HuH-7 (cell line): ENCODE measurements at places on chromosomes 5 and 9.

DNA sequence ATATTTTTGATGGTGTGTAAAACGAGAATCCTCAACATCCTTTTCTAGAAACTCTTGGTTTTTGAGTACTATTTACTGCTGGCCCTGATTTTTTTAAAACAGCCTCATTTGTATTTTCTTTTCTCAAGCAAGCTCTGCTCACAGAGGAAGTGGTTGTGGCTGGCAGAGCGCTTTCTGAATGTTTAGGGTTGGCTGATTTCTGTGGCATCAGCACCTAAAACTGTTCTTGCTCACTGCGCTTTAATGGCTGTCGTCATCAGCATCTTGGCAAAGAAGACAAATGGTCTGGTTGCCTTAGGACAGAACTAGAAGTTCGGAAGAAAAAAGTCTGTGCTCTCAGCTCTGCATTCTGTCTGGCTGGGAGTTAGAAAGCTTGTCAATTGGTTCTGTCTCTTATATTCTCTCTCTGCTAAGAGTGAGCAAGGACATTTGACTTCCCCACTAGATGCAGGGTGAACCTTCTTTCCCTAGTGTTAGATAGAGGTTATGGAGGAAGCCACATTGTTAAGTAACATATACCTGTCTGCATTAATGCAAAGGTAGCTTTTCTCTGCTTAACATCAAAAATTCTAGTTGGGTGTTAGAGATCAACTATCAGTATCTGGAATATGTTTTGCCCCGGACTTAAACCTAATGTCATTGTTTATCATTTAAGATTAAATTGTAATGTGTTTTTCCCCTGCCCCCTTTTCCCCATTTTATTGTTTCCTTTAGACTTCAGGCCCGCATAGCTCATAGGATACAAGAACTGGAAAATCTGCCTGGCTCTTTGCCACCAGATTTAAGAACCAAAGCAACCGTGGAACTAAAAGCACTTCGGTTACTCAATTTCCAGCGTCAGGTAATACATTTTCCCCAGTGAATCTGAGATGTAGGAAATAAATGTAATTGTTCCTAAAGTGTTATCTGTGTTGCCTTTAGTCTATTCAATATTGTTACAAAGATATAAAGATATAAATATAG lies 39.0 kb downstream of the SMARCA2 start:
- DNase-seq: no peak

- no peak for DNase-seq
These were observed 95.6 kb downstream of the HSPA4 start for GRCh38 chr5:133147411-133147810.

DNA sequence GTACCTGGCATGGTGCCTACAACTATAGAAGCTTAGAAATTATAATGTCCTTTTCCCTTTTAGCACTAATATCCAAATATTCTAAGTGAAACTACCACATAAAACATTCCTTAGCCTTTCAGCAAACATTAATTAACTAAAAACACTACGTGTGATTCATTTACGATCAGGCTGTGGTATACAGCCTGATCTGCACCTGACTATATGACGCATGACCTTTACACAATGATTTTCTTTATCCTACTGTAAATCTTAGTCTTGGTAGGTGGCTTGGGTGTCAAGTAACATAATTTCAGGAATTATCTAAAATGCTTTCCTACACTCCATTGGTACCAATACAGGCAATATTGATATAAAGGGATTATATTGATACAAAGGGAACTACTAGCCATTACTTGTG lies 686.7 kb downstream of the DTWD2 start:
- DNase-seq: no peak

DNA sequence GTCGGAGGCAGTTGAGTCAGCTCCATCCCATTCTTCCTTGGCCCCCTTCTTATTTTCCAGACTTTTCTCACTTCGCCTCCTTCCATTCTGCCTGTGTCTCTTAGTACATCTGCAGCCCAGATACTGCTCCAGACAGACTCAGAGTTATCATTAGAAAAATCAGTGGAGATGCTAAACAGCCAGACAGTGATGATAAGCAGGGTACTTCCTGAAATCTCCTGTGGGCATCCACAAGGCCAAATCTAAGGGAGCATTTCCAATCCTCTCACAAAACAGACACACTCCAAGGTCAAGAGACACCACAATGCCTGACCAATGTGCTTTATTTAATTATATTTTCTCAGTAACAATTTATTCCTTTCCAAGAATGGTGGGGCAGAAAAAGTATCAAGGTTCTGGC lies 14.5 kb upstream of the RLN1 start:
- DNase-seq: no peak

GRCh38 chr5:165266939-165267338 lies 1761.5 kb downstream of the MAT2B start:
- DNase-seq: no peak

GRCh38 chr5:141636106-141636412 lies 590 bp downstream of the HDAC3 start:
- DNase-seq: no peak

GRCh38 chr5:134528556-134528955 lies 3.1 kb downstream of the JADE2 start:
- DNase-seq: no peak

DNA sequence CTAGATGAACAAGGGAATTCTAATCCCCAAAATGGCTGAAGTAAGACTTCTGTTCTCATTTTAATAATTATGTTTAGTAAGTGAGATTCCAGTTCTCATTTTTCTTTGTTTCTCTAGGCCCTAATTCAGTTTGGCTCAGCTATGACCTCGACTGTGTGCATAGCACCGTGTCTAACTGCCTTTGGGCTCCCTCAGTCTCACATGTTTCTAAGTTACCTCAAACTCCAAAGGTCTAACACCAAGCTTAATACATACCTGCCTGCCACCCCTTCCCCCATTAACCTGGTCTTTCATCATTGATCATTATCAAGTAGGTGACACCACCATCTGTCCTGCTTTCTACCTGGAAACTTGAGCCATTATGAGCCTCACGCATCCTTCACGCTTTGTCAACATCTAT lies 273.2 kb downstream of the SAXO1 start:
- DNase-seq: no peak

GRCh38 chr9:19498015-19498414 lies 89.2 kb downstream of the ACER2 start:
- no peak for DNase-seq

DNA sequence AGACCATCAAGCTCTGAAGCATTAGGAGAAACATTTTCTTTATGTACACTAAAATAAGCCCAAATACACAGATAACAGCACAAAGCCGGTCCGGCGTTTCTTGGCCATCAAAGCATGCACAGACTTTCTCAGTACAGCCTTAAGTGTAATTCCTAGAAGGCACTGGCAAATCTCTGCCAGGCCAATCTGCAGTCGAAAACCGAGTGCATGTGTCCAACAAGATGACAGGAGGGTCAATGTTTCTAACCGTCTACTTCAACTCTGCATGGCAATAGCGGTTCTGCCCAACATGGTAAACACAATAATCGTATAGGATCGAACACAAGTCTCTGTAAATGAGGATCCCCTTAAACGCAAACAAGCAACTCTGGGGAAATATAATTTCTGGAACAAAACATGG lies 1.1 kb downstream of the ARL15 start:
- DNase-seq: no peak

DNA sequence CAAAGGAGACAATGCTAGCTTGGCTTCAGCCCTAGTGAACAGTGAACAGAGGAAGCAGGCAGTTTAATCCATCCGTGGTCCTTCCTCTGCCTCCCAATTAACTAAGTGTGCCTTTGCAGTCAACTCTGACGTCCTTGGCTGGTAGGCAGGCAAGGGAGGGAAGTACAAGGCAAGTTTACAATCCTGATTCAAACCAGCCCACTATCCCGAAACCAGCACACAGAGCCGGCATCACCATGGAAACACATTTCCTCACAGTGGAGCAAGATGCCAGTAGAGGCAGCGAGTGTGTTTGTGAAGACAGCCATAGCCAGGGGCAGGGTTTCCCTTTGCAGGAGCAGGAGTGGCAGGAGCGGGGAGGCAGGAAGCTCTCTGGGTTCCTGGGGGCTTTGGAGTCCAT lies 73.9 kb downstream of the GOLPH3 start:
- no peak for DNase-seq
